ENCODE measurements at places on chromosomes 12 and 14.

GRCh38 chr14:74879427-74880182 lies 2.1 kb upstream of the DLST start:
- DNase-seq: no peak

DNA sequence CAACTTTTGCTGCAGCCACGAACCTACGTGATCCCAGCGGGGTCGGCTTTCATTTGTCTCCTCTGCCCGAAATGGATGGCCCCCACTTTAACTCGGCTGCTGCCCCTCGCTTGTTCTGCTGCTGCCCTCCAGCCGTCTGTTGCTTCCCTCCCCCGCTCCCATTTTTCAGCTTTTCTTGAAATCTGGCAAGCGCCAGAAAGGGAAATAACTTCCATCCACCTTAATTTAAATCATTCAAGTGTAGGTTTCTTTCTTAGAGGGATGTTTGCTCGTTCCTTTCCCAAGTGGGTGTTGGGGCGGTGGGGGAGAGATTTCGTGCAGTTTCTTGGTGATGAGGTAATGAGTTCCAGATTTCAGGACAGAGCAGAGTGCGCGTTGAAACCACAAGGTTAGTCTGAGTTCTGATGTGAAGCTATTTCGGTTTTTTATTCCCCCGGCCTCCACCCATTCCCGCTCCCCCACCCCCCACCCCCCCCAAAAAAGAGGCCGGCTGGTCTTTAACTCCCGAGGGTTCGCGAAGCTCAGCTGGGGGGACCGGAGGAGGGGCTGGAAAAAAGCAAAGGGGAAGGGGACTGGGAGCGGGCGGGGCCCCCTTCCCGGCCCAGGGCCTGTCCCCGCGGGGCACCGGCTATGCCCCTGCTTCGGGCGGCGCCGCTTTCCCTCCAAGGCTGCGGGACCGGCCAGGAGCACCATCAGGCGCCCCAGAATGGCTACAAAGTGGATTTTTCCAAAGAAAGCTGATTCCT lies 2.2 kb upstream of the ZFP36L1 start:
- DNase-seq: peak; percentile 51

GRCh38 chr12:116502141-116502725 lies 56.9 kb upstream of the MAP1LC3B2 start:
- no peak for DNase-seq

DNA sequence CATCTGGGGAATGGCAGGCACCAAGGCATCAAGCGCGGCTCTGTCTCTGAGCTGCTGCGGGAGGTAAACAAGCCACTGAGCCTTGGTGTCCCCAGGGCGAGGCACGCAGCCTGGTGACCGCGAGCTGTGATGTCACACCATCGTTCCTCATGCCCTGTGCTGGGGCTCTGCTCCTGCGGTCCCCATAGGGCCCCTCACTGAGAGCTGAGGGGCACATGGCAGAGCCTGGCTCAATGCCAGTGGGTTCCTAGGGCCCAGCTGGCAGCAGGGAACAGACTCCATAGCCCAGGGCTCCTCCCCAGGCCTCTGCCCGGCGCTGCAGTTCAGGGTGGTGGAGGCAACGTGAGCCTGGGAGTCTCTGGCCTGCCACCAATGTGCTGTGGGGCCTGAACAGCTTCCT lies 22.6 kb downstream of the CHGA start:
- no peak for DNase-seq

GRCh38 chr14:61780125-61780524 lies 17.9 kb downstream of the SNAPC1 start:
- DNase-seq: peak; percentile 55

DNA sequence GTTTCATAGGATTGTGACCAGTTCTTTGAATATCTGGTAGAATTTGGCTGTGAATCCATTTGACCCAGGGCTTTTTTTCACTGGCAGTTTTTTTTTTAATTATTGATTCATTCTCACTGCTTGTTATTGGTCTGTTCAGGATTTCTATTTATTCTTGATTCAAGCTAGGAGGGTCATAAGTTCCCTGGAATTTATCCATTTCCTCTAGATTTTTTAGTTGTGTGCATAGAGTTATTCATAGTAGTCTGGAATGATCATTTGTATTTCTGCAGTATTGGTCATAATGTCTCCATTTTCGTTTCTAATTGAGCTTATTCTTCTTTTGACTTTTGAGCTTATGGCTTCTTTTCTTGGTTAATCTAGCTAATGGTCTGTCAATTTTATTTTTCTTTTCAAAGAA lies 291.6 kb downstream of the AKAP6 start:
- no peak for DNase-seq

- no peak for DNase-seq
Observed at GRCh38 chr12:62841846-62842245, 93.1 kb downstream of the PPM1H start.

DNA sequence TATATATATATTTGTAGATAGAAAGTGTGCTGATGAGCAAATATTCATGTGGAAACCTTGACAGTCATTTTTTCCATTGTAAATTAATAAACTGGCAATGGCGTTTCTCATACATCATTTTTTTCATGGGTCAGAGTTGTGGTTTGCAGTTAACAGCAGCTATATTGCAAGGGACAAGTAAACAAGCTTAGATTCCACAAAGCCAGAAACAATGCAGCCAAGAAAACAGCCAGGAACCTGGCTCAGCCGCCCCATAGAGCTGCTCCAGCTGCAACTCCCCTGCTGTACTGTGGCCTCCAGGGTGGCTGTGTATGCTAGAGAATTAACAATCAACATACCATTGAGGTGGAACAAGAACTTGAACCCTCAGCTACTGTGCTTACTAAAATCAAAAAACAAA lies 298.2 kb downstream of the TMEM132D start:
- no peak for DNase-seq

GRCh38 chr12:12915656-12916055 lies 24.3 kb downstream of the GPRC5A start:
- DNase-seq: no peak

DNA sequence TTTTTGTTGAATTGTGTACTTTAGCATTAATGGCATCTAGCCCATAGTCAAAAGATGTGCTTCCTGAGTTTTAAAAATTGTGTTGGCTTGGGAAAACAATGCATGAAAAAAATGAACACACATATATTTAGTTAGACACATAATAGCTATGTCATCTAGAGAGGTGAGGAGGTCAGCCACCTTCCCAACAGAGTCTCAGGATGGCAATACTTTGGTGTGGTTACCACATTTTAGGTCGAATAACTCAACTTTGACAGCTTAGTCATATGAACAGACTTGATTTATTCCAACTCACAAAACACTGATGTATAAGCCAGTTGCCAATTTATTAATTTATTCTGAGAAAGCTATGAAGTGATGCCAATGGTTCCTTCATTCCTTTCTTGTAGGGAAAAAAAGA lies 114.0 kb downstream of the ETNK1 start:
- no peak for DNase-seq

- no peak for DNase-seq
Observed at GRCh38 chr12:110919720-110920119, 659 bp downstream of the MYL2 start.

- no peak for DNase-seq
Observed at GRCh38 chr14:50344876-50345563, 32.9 kb downstream of the DMAC2L start.

DNA sequence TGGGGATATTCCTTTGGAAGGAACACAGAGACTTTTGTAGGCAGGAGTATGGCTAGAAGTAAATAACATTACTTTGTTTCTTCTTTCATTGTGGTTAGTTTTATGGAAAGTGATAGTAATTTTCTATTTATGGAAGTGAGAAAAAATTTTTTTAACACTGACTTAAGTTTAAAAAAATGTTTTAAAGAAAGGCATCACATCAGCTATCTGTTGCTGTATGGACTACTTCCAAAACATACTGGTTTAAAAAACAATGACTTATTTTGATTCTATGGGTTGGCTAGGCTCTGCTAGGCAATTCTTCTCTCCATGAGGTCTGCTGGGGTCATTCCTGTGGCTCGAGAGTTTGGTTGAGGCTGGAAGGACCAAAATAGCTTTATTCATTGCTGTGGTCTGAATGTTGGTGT lies 31.7 kb upstream of the SLC38A2 start:
- no peak for DNase-seq

GRCh38 chr14:95515080-95515489 lies 1.4 kb downstream of the SYNE3 start:
- DNase-seq: no peak

DNA sequence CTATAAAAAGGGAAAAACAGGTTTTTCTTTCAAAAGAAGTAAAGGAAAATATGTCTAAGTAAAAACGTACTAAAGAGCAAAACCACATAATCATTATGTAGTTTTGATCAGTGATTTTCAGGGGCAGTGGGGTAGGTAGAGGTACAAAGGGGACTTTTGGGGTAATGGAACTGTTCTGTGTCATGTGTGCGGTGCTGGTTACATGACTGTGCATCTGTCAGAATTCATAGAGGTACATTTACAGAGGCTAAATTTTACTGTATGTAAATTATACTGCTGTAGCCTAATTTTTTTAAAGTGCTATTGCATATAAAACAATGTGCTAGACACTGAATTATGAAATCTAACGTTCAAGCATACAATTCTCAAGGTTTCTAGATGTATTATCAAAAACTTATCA lies 2.0 kb downstream of the ESR2 start:
- DNase-seq: no peak

GRCh38 chr12:97194546-97194945 lies 268.1 kb upstream of the RMST start:
- no peak for DNase-seq

DNA sequence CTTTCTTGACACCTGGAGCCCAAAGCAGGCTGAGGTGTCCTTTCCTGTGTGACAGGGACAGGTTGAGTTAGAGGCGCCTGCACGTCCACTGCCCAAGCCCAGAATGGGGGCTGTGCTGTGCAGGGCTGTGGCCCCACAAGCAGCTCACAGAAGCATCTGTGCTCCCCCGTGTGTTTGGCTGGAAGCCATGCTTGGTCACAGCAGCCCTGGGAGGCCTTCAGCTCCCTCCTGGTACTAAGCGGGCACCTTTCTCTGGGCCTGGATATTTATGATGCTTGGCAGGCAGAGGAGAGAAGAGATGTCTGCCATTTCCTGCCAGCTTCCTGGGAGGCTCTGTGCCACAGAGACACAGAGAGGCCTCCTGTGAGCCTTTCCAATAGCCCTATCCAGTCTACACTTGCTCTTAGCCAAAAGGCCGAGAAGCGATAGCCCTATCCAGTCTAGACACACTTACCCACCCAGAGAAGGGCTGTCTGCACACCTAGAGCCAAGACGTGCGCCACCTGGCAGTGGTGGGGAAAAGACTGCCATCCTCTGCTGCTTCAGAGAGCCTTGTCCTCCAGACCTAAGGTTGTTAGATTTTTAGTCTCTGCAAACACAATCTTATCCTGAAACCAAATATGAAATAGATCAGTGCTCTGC lies 117.4 kb downstream of the GCH1 start:
- no peak for DNase-seq

GRCh38 chr12:43069768-43070221 lies 480.2 kb upstream of the PRICKLE1 start:
- DNase-seq: no peak

- DNase-seq: no peak
Observed at GRCh38 chr12:91868054-91868453, 277.6 kb downstream of the BTG1 start.

DNA sequence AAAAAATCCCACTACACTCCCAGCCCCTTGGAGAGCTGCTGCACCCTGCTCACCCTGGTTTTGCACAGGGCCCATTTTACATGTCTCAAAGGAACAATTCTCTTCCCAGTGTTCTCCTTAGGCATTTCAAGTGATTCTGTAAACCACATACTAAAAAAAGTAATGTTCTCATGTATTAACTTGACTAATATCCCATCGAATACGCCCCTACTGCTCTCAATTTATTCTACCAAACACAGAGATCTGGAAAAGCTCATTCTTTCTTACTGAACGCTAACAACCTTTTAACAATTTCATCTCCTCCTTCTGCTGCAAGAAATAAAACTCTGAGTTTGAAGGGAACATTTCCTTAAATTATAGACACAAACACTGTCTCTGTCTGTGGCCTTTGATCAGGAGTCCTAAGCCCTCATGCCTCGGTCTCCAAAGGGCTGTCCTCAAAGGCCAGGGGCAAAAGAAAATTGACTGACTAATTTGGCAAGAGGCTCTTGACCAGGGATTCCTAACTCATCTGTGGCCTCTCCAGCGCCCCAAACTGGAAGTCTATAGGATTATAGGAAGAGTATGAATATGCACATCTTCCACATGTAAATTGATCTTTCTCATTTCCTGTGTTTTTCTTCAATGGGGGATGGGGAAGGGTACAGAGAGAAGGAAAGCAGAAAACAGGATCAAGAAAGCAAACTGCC lies 17.1 kb upstream of the TSPAN11 start:
- no peak for DNase-seq

- no peak for DNase-seq
Observed at GRCh38 chr14:92480856-92481255, 32.7 kb upstream of the RIN3 start.

DNA sequence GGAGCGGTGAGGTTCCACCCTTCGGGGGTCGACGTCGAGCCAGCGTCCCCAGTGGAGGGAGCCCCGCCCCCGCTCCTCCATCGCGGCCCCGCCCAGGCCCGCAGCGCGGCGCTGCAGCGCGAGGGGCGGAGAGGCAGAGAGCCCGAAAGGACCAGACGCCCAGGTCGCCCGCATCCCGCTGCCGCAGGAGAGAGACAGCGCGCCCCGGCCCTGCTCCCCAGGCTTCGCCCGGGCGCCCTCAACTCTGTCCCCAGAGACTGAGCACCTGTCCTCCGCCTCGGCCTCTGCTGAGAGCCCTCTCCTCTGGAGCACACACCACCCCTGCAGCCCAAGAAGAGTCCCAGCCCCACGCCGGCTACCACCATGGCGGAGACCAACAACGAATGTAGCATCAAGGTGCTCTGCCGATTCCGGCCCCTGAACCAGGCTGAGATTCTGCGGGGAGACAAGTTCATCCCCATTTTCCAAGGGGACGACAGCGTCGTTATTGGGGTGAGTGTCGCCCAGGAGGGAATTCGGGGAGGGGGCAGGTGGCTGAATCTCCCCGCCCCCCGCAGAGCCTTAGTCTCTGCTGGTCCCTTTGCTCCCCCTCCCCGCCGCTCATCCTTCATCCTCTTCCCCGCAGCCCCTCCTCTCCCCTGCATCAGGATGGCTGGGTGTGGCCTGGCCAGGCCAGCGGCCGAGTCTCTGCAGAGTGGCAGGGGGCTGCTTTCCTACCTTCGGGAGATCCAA lies at the start of gene KIF5A:
KIF5A (plus strand) TSS at position 136 of the 732 bp plus-strand sequence; CDS start at position 364, 228 bp downstream.
- DNase-seq: peak; percentile 57

- DNase-seq: no peak
Observed at GRCh38 chr12:57618966-57619433, 7.8 kb downstream of the ARHGEF25 start.

DNA sequence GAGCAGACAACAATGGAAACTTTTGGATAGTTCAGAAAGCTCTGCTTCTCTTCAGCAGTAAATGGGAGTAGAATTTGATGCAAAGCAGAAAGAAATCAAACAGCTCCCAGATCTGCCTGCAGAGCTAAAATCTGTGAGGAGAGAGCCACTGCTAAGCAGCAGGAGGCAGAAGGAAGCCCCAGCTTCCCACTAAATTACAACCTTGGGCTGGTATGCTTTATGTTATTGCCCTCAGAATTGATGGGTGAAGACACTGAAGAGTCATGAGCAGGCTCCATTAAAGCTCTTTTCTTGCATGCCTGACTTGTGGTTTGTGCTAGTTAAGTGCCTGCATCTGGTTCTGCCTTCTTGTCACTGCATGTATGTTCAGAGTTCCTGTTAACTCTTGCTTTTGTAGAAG lies 8.4 kb downstream of the ZC2HC1C start:
- DNase-seq: no peak

GRCh38 chr14:55514819-55515490 lies 65.1 kb upstream of the KTN1 start:
- DNase-seq: no peak

Data from naive thymus-derived CD8-positive, alpha-beta T cell (primary cell).